Lung (tissue), 17 donors: ENCODE measurements at places on chromosomes 16 and 17. TPM values are rescaled to one million over a fixed set of nuclear protein-coding genes. Genes with fewer than 3 reads are reported as not detected.

- peak; percentile 90 for DNase-seq
- no peaks in the 10 kb centered on the region for H3K27me3 ChIP-seq
- H3K27ac ChIP-seq: peak overlapping the region; percentile 92
- no peak overlapping the region for H3K4me3 ChIP-seq
- H3K36me3 ChIP-seq: no peaks in the 10 kb centered on the region
Observed at GRCh38 chr17:12727076-12727760, 61.5 kb downstream of the MYOCD start.

DNA sequence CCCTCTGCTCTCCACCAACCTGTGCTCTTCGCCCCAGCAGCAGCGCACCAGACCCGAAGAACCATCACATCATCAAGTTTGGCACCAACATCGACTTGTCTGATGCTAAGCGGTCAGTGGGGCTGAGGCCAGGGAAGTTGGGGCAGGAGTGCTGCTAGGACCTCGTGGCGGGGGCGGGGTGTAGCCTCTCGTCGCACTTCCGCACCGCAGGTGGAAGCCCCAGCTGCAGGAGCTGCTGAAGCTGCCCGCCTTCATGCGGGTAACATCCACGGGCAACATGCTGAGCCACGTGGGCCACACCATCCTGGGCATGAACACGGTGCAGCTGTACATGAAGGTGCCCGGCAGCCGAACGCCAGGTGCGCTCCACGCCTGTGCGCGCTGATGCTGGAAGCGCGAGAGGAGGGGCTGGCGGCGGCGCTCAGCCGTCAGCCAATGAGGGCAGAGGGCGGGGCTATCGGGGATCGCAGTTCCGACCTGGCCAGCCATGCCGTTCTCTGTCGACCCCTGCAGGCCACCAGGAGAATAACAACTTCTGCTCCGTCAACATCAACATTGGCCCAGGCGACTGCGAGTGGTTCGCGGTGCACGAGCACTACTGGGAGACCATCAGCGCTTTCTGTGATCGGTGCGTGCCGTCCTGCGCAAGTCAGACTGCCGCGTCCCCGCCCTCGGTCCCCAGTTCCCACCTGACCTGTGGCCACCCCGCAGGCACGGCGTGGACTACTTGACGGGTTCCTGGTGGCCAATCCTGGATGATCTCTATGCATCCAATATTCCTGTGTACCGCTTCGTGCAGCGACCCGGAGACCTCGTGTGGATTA is 3.2 kb upstream of the TMEM88 start:
- no peak overlapping the region for H3K4me3 ChIP-seq
- no peak overlapping the region for H3K27ac ChIP-seq
- H3K36me3 ChIP-seq: peaks cover 8% of the 10 kb centered on the region
- DNase-seq: peak; percentile 94

DNA sequence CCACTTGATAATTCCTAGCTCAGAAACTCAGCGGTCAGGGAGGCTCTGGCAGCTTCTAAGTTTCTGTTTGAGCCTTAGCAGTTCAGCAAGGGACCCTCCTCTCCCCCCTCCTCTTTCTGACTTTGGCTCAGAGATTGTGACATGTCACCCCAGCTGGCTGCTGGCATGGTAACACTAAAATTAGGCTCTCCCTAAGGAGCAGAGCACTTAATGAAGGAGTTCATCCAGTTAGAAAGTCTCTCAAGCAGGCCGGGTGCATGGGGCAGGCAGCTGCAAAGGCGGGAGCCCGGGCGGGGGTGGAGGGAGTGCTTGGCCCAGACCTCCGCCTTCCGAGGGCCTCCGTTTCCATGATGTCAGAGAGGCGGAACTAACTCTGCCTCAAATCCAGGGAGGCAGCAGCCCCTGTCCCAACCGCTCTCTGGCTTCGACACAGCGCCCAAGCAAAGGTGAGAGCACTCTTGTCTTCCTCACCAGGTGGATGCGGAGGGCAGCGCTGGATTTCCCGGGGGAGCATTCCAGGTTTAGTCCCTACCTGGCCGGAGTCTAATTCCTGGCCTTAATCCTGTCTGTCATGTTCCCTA is 128.0 kb upstream of the PLCG2 start:
- H3K4me1 ChIP-seq: peaks cover 46% of the 10 kb centered on the region
- no peaks in the 10 kb centered on the region for H3K27me3 ChIP-seq
- DNase-seq: peak; percentile 95

DNA sequence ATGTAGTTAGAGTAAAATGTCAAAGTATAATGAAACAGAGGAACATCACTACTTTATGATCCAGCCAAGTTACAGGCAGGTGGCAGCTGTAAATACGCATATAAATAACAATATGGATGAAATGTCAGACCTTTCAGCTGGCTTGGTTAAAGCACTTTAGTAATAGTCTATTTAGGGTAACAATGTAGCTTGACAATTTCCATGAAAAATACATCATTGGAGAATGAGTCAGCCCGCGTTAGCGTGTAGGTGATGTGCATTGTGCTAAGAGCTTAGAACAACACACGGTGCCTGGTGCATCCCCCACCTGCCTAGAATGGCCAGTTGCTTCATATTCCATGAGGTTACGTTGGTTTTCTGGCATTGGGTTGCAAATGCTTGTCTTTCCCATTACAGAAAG is 119.4 kb downstream of the RBFOX1 start:
- no peaks in the 10 kb centered on the region for H3K4me1 ChIP-seq
- H3K27me3 ChIP-seq: no peaks in the 10 kb centered on the region
- H3K36me3 ChIP-seq: no peaks in the 10 kb centered on the region
- no peak overlapping the region for H3K4me3 ChIP-seq
- DNase-seq: no peak

- peaks cover 9% of the 10 kb centered on the region for H3K36me3 ChIP-seq
- H3K4me3 ChIP-seq: no peak overlapping the region
- H3K27me3 ChIP-seq: no peaks in the 10 kb centered on the region
Observed at GRCh38 chr17:28724500-28725165, 1.4 kb downstream of the TLCD1 start.

GRCh38 chr17:74713171-74713755 is 540 bp upstream of the CD300LF start:
- DNase-seq: no peak
- H3K27me3 ChIP-seq: peaks cover 2% of the 10 kb centered on the region
- H3K4me3 ChIP-seq: no peak overlapping the region
- H3K4me1 ChIP-seq: no peaks in the 10 kb centered on the region
- no peaks in the 10 kb centered on the region for H3K36me3 ChIP-seq
- no peak overlapping the region for H3K27ac ChIP-seq

Gene HERPUD1
- 70.5 TPM for polyA plus RNA-seq

DNA sequence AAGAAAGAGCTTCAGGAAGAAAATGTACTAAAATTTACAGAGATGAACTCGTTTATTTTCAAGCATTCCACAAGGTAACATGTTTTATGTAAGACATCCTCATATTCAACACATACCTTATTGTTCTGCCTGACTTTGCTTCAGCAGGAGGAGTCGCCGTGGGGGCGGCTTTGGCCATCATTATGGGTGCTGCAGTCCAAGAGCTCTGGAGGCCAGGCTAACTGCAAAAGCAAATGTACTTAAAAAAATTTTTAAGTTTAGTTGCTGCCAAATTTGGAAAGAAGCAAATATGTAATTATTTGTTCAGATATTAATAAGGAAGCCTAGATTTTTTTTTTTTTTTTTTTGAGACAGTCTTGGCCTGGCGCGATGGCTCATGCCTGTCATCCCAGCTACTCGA is 4.1 kb upstream of the SPG7 start:
- peaks cover 14% of the 10 kb centered on the region for H3K4me1 ChIP-seq
- H3K27me3 ChIP-seq: no peaks in the 10 kb centered on the region
- H3K4me3 ChIP-seq: no peak overlapping the region

DNA sequence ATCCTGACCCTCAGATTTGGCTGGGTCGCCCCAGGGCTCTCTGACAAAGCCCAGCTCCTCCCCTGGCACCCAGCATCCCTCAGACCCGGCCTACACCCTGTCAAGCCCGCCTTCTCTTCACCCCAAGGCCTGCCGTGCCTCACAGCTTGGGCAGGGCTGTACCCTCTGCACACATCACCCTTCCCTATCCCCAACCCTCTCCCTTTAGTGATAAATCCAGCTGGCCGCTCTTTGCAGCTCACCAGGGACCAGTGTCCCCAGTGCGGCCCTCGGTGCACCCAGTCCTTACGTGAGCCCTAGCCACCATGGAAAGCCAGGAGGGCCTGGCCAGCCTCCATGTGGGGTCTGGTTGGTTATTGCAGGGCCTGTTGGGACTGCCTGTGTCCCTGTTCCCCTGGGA is 74.5 kb downstream of the RAI1 start:
- H3K36me3 ChIP-seq: no peaks in the 10 kb centered on the region
- no peak overlapping the region for H3K4me3 ChIP-seq
- H3K27ac ChIP-seq: peak overlapping the region; percentile 61
- no peaks in the 10 kb centered on the region for H3K27me3 ChIP-seq
- no peak for DNase-seq
- H3K4me1 ChIP-seq: peaks cover 10% of the 10 kb centered on the region

DNA sequence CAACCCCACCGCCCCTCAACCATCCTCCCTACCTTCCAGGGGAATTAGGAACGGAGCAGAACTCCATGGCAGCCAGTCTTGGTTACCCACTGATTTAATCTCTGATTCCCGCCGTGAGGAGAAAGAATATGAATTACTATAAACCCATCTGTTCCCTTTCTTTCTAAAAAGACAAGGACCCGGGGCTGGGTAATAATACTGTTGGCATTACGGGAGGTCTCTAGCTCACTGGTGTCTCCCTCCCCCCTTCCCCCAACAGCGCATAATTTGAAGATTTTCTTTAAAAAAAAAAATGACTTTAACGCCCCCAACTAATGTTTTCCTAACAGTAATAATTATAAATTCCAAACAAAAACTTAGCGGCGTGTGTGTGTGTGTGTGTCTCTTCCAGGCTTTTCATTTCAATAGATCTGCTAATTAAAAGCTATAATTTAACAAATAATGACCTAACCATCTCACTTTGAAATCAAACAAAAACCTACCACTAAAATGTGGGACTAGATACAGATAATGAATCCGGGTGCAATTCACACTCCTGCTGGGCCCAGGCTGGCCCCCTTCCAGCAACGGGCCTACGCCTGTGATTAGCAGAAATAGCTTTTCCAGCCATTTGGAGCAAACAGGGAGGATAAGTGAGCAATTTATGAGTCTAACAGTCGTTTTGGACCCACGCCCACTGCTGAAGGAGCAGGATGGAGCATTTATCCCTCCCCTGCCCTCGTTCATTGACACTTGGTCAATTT is 18.2 kb upstream of the BHLHA9 start:
- H3K4me1 ChIP-seq: peaks cover 8% of the 10 kb centered on the region
- H3K4me3 ChIP-seq: no peak overlapping the region
- H3K27me3 ChIP-seq: peaks cover 2% of the 10 kb centered on the region
- DNase-seq: peak; percentile 73
- no peaks in the 10 kb centered on the region for H3K36me3 ChIP-seq
- H3K27ac ChIP-seq: no peak overlapping the region

- no peaks in the 10 kb centered on the region for H3K27me3 ChIP-seq
- H3K36me3 ChIP-seq: peaks cover 1% of the 10 kb centered on the region
- no peaks in the 10 kb centered on the region for H3K4me1 ChIP-seq
- no peak for DNase-seq
- H3K27ac ChIP-seq: no peak overlapping the region
Observed at GRCh38 chr17:28136923-28137322, 94.4 kb downstream of the NLK start.

- no peak overlapping the region for H3K27ac ChIP-seq
- no peak overlapping the region for H3K4me3 ChIP-seq
- no peaks in the 10 kb centered on the region for H3K27me3 ChIP-seq
- DNase-seq: peak; percentile 90
Observed at GRCh38 chr17:61196302-61196704, 203.3 kb upstream of the TBX2 start.

GRCh38 chr16:11346700-11347319 is 1.6 kb downstream of the RMI2 start:
- H3K27me3 ChIP-seq: no peaks in the 10 kb centered on the region
- no peak overlapping the region for H3K4me3 ChIP-seq
- DNase-seq: no peak
- no peak overlapping the region for H3K27ac ChIP-seq
- H3K4me1 ChIP-seq: peaks cover 11% of the 10 kb centered on the region

Gene C16orf92
- not detected for polyA plus RNA-seq

- H3K36me3 ChIP-seq: peaks cover 47% of the 10 kb centered on the region
- H3K27ac ChIP-seq: peak overlapping the region; percentile 36
- H3K27me3 ChIP-seq: no peaks in the 10 kb centered on the region
- DNase-seq: peak; percentile 52
- no peak overlapping the region for H3K4me3 ChIP-seq
Observed at GRCh38 chr17:40090237-40091119, 9.9 kb downstream of the NR1D1 start.

- DNase-seq: no peak
- peaks cover 2% of the 10 kb centered on the region for H3K36me3 ChIP-seq
- H3K4me1 ChIP-seq: peaks cover 6% of the 10 kb centered on the region
- H3K27me3 ChIP-seq: no peaks in the 10 kb centered on the region
- H3K4me3 ChIP-seq: no peak overlapping the region
Observed at GRCh38 chr17:76026714-76027158, 370 bp downstream of the EVPL start.
